Anterior cingulate cortex (tissue), 58 donors: ENCODE measurements at places on chromosomes 1 and 21.

- DNase-seq = no peak
These were observed 312.5 kb downstream of the KCNT2 start for GRCh38 chr1:196295766-196296165.

DNA sequence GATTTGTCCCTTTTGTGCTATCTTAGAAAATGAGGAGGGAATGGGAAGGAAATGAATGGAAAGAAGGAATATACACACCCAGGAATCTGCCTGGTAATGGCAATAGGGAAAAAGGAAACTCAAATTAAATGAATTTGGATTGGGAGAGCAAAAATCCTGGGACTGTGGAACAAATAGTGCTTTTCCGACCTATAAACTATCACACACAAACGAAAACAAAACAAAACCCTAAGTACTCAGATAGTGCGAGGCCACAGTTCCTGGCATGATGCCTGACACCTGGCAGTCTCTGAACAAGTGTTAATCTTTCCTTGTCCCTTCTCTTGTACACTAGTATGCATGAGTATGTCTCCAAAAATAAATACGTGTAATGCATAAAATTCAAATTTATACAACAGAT lies 319.8 kb upstream of the SPAG17 start:
- no peak for DNase-seq

- no peak for DNase-seq
These were observed 58.7 kb upstream of the RC3H1 start for GRCh38 chr1:174080819-174081218.

DNA sequence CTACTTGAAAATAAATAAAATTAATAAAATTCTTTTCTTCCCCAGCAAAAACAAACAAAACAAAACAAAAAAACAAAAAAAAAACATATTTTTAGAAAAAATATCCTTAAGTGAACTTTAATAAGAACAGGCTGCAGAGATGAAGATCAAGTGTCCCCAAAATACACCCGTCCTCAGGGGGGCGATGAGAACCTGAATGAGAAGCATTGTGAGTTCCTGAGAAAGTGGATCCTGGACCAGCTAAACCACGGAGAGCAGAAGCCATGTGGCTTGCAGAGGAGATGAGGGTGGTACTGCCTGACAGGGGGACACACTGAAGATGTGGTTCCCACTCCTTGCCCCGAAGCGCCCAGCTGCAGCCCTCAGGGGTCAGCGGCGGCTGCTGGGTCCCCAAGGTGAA lies 89.3 kb downstream of the ITPKB start:
- DNase-seq = no peak

DNA sequence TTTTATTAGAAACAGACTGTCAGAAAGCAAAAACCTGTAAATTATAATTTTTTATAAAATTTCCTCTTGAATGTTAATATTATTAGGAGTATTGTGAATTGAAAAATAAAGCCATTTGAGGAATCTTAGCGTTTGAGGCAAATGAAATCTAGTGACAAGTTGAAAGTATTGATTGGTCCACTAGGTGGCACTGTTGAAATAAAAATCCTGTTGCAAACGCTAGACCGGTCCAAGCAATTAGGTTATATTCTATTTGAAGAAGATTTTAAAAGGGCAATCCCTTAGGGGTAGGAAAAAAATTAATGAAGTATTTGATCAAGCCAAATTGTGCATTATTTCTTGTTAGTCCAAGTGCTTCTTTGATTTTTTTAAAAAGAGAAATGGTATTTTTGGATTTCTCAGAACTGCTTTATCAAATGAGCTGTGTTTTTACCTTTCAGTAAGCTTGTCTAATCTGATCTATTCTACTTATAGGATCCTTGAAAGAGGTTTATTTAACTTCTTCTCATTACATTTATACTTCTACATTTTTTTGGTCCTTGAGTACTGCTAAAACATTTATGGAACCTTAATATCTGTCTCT lies 57.7 kb downstream of the ATG4C start:
- DNase-seq = no peak

- DNase-seq = no peak
These were observed 42.5 kb downstream of the ETS2 start for GRCh38 chr21:38848187-38848609.

DNA sequence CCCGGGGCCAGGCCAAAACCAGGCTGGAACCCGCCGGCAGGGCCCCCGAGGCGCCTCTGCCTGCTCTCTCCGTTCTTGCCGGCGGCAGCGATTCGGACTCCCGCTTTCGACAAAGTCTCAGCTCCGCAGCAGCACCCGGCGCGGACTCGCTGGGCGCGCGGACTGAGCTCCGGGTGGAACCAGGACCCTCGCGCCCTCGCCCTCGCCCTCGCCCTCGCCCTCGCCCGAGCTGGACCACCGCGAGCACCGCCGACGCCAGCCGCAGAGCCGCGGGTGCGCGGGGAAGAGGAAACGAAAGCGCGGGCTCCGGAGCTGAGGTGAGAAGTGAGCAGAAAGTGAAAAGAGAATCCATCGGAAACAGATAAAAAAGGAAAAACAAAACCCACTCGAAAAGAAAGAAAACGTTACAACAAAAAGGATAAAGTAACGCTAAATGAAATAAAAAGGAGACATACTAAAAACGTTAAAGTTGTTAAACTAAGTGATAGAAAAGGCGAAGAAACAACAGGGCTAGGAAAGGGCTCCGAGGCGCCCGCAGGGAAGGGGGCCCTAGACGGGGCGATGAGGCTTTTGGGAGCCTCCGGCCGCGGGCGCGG lies 64.9 kb downstream of the MEF2D start:
- no peak for DNase-seq

DNA sequence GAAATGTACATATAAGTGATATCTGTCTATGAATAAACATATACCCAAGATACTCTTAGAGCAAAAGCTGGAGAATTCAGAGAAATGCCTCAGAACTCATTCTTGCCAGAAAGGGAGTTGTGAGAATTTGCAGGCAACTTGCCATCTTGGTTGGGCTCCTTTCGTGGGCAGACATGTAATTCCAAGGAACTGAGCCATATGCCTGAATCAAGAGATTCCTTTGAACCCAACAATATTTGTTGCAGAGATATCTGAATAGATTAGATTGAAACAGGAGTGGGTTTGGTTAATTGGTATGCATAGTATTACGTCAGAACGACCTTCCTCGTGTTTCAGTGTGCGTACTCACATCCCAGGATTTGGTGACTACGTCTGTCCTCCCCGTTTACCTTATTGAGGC lies 67.0 kb downstream of the TGFB2 start:
- DNase-seq = no peak

DNA sequence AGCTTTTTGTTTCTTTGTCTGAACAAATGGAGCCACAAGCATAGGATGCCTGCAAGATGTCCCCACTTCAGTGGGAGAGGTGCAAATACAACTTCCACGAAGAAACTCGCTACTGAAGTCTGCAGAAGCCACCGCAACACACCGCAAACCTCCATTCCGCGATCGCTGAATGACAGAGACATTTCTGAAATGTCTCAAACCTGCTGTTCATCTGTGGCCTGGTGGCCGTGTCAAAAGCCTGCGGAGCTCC lies 1.0 kb downstream of the TP53BP2 start:
- DNase-seq = peak; percentile 19

DNA sequence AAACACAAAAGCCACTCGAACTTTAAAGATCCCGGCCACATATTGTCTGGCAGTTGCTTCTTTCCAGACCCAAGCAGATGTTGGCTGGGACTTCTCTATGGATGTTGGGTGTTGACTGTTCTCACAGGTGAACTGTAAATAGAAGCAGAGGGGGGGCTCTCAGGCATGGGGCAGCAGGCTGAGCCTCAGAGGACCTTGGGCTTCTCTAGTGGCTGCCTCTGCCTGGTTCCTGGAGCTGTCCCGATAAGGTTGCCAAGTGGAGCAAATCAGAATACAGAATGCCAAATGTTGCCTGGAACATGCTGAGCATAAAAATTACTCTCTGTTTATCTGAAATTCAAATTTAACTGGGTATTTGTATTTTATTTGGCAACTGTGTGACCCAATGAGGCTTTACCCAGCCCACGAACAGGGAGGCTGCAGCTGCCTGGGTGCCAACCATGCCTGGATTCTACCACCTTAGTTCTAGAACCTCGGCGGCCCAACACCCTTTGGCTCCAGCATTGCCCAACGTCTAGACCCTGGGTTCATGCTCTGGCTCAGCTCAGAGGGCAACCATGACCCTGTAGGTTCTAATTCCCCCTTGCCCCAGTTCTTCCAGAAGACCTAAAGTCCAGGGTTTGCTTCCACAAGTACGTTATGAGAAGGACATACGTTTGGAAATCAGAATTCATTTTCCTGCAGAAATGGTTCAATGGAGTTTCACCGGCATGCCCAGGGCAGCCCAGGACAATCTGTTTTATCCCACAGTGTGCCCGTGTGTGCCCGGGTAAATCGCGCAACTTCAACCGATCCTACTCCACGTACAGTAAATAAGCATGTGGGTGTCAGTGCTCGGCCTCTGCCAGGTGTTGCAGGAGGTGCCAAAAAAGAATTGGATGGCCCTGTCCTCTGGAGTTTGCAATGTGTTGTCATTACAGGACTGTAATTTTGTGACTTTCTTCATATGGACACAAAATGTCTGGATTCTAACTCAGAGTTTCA lies 5.4 kb upstream of the SLC45A1 start:
- DNase-seq = no peak
